Spinal cord (tissue), 10 donors: ENCODE measurements at places on chromosomes 5 and 9.

- DNase-seq = peak; percentile 22
Measured at GRCh38 chr5:30808996-30809395, 384.5 kb upstream of the CDH6 start.

DNA sequence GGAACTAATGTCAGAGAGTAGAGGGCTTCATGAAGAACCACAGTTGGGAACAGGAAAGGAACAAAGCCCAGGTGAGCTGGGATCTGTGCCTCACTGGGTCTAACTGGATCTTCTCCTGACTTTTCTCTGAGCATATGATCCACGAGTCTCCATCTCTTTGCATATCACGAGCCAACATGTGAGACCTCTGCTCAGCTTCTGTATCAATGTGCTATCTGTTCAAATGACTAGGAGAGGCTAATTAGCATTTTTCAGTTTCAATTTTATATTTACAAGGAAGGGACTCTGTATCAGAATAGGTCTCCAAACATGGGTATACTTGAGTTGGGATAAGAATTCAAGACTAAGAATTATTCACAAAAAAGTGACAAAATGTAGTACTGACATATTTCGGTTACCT is 73.8 kb upstream of the SGCD start:
- DNase-seq = no peak

DNA sequence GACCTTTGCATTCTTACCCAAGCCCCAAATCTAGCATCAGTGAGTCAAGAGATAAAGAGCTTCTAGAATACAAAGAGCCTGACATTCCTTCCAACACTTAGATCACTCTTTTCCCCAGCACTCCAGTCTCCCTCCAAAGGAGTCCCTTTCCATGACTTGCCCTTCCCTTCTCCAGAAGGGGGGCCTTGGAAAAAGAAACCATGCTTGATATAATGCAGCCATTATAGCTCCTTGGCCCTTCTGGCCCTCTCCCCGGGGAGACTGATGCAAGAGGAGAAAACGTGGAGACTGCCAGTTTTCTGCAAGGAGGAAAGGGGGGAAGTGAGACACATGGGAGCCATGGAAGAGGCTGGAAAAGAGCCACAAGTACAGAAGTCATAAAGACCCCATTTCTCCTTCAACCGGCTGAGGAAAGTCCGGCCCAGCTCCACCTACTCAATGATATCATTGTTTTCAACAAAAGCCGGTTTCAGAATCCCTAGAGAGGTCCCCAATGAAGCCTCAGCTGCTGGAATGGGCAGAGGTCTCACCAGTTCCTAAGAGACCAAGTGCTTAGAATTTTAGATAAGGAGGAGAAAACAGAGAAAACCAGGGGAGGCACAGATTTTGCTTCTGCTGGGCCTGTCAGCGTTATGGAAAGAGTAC is 29.0 kb downstream of the ADAM19 start:
- DNase-seq = no peak

- DNase-seq = no peak
Measured at GRCh38 chr5:58360794-58361193, 99.1 kb downstream of the PLK2 start.

DNA sequence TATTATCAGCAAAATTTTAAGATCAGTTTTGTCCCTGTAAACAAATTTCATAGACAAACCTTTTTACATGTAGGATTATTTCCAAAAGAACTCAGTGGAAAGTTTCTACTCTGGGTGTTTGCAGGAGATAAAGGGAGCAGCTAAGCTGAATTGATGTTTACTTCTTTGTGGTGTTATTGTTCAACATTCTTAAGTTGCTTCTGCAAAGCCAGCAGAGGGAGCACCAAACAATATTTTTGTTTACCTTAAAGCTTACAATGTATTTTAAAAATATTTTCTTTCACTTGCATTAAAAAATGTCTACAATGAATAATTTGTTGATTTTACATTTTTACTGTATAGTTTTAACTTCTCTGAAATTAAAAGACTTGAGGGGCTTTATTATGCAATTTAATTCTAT is 135.4 kb downstream of the ATG10 start:
- DNase-seq = peak; percentile 64

GRCh38 chr5:129771058-129771838 is 23.4 kb downstream of the MINAR2 start:
- peak; percentile 53 for DNase-seq

GRCh38 chr9:72623156-72623555 is 101.7 kb downstream of the TMC1 start:
- no peak for DNase-seq

DNA sequence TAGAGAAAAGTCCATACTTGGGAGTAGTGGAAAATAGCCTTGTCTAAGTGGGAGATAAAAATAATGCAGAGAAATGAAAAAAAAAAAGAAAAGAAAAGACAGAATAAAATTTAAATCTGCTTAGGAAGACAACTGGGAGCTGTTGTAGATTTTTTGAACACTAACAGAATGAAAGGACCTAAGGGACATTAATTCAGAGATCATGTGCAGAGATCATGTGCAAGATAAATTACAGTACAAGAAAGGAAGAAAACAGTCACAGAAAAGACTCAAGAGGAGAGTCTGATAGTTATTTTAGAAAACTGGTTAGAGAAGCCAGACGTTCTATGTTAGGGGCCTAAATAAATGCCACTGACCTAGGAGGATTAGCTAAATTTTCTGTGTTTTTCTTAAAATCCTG is 1226.8 kb upstream of the NUDT12 start:
- no peak for DNase-seq

- no peak for DNase-seq
Measured at GRCh38 chr5:94811331-94811730, 192.9 kb downstream of the SLF1 start.

- DNase-seq = no peak
Measured at GRCh38 chr5:107074996-107075395, 595.7 kb downstream of the EFNA5 start.

- DNase-seq = no peak
Measured at GRCh38 chr9:86600291-86600690, 246.1 kb upstream of the TUT7 start.

DNA sequence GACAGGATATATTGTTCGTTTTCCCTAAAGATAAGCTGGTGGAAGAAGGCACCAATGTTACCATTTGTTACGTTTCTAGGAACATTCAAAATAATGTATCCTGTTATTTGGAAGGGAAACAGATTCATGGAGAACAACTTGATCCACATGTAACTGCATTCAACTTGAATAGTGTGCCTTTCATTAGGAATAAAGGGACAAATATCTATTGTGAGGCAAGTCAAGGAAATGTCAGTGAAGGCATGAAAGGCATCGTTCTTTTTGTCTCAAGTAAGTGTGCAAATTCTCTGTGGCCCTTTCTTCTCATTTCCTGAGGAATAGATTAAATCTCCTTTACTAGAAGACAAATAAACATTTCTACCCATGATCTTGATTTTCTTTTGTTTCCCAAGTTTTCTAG is 38.0 kb downstream of the OSMR start:
- DNase-seq = no peak

DNA sequence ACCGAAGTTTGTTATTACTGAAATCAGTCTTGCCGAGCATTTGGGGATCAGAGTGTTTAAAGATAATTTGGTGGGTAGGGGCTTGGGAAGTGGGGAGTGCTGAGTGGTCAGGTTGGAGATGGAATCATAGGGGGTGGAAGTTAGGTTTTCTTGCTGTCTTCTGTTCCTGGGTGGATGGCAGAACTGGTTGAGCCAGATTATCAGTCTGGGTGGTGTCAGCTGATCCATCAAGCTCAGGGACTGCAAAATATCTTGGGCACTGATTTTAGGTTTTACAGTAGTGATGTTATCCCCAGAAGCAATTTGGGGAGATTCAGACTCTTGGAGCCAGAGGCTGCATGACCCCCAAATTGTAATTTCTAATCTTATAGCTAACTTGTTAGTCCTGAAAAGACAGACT is 5.4 kb upstream of the ANKRD31 start:
- no peak for DNase-seq

DNA sequence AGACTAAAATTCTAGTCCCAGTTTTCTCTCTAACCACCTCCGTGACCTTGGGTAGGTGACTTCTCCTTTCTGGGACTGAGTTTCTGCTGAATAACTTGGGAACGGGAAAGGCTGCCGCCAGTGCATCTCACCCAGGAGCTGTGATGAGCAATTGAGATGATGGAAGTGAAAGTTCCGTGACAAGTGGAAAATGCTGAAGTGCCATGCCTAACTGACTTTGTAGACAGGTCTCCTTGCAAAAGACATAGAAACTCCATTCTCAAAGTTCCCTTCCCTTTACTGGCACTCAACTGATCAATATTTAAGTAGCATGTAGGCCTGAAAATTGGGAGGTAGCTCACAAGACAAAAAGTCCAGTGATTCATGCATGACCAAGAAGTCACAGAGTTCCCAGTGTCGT is 6.3 kb upstream of the ADAM19 start:
- DNase-seq = no peak

- DNase-seq = no peak
Measured at GRCh38 chr9:89951675-89952074, 346.9 kb downstream of the GADD45G start.

GRCh38 chr5:114678778-114679177 is 316.9 kb downstream of the KCNN2 start:
- DNase-seq = no peak

DNA sequence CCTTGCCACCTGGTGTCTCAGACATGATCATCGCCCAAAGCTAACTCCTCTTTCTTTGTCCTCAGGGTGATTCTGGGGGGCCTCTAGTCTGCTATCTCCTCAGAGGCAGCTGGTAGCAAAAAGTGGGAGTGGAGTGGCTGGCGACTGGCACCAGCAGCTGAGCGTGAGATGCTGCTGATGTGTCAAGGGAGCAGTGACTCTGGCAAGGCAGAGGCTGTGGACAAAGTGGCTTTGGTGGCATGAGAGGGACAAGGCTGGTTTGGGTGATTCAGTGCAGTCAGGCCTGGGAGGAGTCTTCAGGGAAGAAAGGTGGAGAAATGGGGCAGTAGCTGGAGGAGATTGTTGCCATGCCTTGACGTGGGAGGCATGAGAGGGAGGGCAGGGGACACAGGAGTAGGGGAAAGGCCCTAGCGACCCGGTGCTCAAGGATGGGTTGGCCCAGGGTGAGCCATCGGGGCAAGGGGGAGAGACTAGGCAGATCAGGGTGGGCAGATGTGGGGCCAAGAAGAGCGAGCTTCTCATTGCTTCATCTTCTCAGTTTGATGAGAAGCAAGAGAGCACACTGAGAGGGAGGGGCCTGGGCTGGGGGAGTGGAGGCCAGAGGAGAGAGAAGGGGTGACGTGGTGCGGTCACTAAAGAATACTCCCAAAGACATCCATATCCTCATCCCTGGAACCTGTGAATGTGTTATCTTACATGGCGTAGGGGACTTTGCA is 64.2 kb upstream of the SPTLC1 start:
- no peak for DNase-seq

- no peak for DNase-seq
Measured at GRCh38 chr9:114779352-114779845, 26.4 kb downstream of the TNFSF15 start.

- DNase-seq = no peak
Measured at GRCh38 chr5:128920345-128921215, 44.7 kb upstream of the SLC27A6 start.

DNA sequence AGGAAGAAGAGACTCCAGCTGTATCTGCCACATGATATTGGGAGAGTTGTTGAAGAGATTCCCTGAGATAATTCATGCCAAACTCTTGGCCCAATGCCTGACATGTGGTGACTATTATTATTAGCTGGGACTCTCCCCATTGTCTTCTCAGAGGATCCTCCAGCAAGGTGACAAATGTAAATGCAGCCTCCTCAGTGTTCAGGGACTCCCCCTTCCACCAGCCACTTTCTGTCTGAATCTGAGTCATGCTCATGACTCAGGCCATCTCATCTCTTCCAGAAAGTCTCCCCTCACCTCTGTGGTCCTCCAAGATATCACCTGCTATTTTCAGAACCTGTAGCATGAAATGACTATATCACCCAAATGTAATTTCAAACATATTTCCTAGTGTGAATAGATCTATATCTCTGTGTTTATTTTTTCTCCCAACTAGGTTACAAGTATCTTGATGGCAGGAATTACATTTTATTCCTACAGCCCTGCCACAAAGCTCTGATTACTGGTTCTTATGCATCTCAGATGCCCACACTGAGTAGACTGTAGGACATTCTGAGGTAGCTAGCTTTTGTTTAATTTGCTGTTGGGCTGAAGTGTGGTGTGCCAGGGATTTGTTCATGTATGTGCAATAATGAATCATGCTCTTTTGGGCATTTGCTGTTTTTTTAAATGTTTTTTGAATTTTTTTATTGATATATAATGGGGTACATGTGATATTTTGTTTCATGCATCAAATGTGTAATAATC is 126.6 kb upstream of the IL12B start:
- no peak for DNase-seq

- peak; percentile 44 for DNase-seq
Measured at GRCh38 chr5:132500931-132501628, 10.5 kb upstream of the IRF1 start.

GRCh38 chr9:79287708-79288290 is 284.0 kb upstream of the TLE4 start:
- DNase-seq = no peak

DNA sequence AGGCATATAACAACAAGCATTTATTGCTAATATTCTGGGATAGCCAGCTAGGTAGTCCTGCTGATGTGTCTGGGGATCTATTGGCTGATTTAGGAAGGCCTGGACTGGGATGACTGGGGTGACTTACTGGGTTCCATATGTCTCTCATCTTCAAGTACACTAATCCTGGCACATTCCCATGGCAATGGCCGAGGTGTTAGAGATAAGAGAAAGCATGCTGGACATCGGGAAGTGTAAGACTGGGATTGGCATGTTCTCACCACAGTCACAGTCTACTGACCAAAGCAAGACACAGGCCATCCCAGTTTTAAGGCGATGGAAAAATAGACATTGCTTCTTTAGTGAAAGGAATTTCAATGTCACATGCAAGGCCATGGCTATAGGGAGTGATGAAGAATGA is 29.7 kb downstream of the F2R start:
- no peak for DNase-seq

DNA sequence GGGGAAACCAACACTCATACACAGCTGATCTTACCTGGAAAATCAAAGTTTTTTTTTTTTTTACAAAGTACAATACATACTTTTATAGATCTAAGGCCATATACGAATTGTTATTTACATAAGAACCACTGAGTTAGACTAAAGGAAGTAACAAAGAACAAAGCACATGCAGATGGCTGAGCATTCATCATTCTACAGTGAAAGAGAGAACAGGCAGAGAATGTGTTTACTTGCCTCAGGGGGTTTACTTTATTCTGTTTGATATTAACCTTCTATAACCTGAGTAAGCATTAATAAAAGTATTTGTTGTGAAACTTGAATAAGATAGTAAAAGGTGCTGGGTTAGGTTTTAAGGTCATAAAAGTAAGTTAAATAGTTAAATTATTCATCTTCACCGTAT is 54.7 kb downstream of the SLC38A9 start:
- no peak for DNase-seq

GRCh38 chr9:113528088-113528487 is 64.6 kb downstream of the RGS3 start:
- DNase-seq = no peak

DNA sequence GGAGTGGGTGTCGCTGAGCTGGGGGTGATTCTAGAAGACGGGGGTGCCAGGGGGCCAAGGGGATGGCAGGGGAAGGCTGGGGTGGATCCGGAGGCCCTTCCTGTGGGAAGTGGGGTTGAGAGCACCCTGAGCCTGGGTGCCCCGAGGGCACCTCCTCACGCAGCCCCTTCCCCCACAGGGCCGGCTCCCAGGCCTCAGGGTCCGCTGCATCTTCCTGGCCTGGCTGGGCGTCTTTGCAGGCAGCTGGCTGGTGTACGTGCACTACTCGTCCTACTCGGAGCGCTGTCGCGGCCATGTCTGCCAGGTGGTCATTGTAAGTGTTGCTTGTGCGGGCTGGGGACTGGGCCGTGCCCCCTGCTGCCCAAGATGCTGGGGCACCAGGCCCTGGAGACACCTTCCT is 5.0 kb downstream of the DIPK1B start:
- no peak for DNase-seq

- DNase-seq = no peak
Measured at GRCh38 chr5:87340716-87341115, 72.0 kb downstream of the CCNH start.
